ENCODE measurements at places on chromosomes 6 and 20. TPM values are rescaled to one million over a fixed set of nuclear protein-coding genes. Genes with fewer than 3 reads are reported as not detected.

The BPIFB6 gene
- total RNA-seq: not detected

The EFCAB8 gene
- total RNA-seq: 0.32 TPM

The RPP21 gene
- 26.3 TPM for total RNA-seq

The LINC00237 gene
- not detected for total RNA-seq

The NDUFAF5 gene
- 22.9 TPM for total RNA-seq

The SNX5 gene
- total RNA-seq: 88.6 TPM

The EBF4 gene
- total RNA-seq: 2.6 TPM

GRCh38 chr6:111928139-111928538 lies 54.9 kb upstream of the FYN start:
- no peak for DNase-seq

DNA sequence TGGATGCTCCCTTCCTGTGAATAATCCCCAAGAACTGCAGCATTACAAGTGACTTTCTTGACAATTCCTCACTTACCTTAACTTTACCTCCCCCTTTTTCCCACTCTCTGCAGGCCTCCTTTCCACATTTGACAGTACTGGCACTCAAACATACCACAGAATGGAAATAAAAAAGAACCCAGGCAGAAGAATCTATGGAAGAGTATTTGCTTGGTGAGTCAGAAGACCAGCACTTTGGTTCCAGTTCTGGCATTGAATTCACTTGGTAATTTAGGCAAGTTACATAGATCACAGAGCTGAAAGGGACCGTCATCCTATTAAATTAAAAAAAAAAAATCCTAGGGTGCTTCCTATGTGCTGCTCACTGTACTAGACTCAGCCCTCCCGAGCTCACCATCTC lies 55.0 kb downstream of the BTBD9 start:
- DNase-seq: no peak

DNA sequence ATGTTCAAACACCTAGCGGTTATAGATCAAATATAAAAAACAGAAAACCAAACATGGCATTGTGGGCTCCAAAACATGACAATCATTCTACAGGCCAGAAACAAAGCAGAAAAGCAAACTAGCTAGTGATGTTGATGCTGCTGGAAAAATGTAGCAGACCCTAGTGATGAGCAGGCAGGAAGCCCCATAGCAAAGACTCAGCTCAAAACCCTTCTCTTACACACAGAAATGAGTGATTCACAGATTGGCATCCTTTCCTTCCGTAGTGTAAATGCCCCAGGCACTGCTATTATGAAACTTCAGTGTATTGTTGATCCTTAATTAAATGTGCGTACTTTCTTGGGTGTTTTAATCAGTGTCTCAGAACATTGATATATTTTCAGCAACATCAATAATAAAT lies 425.1 kb downstream of the UTRN start:
- DNase-seq: peak; percentile 76

DNA sequence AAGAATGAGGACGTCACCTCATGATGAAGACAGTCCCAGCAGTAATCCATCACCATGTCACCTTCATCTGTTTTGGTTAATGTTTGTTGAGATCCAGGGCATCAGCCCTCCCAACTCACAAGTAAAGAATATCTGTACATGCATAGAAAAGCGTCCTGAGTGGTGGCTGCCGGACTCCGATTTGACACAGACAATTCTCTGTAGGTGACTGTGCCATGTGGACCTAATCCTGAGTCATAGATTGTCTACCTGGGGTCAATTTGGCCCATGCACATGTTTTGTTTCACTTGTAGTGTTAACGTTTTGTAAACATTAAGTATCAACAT lies 168.4 kb upstream of the UST start:
- no peak for DNase-seq

GRCh38 chr6:28349344-28349891 lies 329 bp upstream of the ZKSCAN3 start:
- no peak for DNase-seq

The C20orf141 gene
- 0.32 TPM for total RNA-seq

The PRSS16 gene
- total RNA-seq: under 0.01 TPM

DNA sequence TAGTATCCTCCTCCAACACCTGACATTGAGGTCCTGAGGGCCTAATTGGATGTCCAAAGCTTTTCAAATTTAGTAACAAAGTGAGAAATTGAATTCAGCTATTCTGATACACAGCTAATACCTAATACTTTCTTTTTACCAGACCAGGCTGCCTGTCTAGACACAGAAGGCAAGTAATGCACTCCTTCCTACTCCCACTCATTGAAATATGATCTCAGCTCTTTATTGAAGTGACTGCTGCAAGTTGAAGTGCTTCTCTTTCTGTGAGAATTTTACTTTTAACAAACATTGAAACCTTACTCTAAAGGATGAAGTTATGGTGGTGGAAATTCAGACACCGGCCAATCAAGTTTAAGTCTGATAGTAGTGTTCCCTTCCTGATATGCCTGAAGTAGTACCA lies 90.8 kb upstream of the OGFRL1 start:
- DNase-seq: peak; percentile 71

The FAM217A gene
- total RNA-seq: not detected

The CRISP3 gene
- not detected for total RNA-seq

The C6orf132 gene
- 2.6 TPM for total RNA-seq

The WFDC12 gene
- not detected for total RNA-seq

- DNase-seq: no peak
Observed at GRCh38 chr6:16670617-16671051, 90.6 kb downstream of the ATXN1 start.

- peak; percentile 71 for DNase-seq
Observed at GRCh38 chr20:32155017-32155981, 45.8 kb downstream of the TM9SF4 start.

DNA sequence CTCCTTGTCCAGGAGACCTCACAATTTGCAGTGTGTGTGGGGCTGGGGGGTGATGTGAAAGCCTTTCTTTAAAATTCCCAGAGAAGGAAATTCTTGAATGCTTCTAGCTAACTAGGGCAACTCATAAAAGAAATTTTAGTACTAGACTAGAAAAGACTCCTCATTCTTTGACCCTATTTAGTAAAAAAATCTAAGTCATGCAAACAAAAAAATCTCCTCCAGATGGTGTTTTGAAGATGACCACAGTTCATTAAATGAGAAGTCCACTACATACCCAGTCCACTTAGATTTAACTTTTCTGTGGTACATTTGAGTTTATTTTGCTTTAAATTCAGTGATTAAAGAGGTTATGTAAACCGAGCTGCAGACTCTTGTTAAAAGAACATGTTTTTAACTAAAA lies 67.5 kb downstream of the NDUFAF5 start:
- DNase-seq: peak; percentile 9

DNA sequence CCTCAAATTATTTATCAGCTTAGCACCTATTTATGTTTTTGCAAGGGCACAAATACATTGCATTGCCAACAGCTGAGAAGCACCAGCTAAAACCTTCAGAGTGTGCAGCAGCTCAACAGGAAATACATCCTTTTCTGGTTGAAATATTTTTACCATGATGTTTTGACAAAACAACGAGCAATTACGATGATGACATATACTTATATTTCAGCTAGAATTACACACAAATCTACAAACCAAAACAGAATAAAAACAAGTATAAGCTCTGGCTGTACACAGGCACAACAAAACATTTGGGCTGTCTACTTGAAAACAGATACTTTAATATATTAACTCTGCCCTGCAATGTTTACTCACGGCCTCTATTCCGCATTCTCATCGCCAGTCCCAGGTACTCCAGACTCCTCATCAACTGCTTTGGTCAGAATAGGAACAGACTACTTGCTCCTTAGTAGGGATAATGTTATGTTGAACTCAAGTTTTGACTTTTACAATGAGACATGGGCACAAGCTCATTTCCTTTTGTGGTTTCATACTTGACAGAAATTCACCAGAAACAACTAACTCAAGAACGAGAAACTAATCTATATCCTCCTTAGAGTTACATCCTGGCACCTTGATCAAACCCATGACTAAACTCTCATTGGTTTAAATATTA lies 377.6 kb downstream of the ESR1 start:
- DNase-seq: peak; percentile 52

GRCh38 chr6:116550796-116551195 lies 2.8 kb upstream of the CALHM4 start:
- no peak for DNase-seq
